Daoy (cell line): ENCODE measurements at places on chromosomes 12 and 14.
A peak's percentile ranks its signal among the peaks of the same experiment; 100 is the strongest.

DNA sequence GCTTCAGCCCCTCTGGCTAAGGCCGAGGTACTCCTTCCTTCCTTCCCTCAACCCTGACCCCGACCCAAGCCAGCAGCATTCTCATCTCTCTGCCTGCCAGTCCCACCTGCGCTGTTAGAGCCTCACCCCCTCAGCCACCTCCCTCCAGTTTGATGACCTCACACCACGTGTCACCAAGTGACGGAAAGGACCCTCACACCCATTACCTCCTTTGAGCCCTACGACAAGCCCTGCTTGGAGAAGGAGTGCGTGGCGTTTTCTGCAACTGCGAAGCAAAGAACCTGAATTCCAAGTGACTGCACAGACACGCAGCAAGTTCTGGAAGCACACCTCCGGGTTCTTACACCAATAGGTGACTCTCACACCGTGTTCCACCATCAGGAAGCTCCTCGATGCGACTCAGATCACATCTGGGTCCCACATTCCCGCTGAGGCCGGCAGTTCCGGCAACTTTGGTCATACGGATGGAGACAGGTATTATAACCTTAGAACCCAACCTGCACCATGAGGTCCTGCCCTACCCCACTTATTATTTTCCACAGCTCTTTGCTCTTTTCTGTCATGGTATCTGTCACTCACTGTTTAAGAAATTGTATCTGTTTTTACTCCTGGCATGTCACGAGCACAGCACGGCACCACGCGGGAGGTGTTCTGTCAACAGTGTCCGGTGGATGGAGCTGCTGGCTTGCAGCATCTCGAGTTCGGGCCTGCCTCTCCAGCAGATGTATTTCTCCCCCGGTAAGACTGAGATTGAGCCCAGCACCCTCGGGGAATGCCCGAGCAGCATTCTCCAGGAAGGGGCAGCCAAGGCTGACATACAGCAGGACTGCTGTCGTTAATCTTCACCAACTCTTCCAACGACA lies 5.0 kb upstream of the SLC6A12 start:
- no peak for DNase-seq

DNA sequence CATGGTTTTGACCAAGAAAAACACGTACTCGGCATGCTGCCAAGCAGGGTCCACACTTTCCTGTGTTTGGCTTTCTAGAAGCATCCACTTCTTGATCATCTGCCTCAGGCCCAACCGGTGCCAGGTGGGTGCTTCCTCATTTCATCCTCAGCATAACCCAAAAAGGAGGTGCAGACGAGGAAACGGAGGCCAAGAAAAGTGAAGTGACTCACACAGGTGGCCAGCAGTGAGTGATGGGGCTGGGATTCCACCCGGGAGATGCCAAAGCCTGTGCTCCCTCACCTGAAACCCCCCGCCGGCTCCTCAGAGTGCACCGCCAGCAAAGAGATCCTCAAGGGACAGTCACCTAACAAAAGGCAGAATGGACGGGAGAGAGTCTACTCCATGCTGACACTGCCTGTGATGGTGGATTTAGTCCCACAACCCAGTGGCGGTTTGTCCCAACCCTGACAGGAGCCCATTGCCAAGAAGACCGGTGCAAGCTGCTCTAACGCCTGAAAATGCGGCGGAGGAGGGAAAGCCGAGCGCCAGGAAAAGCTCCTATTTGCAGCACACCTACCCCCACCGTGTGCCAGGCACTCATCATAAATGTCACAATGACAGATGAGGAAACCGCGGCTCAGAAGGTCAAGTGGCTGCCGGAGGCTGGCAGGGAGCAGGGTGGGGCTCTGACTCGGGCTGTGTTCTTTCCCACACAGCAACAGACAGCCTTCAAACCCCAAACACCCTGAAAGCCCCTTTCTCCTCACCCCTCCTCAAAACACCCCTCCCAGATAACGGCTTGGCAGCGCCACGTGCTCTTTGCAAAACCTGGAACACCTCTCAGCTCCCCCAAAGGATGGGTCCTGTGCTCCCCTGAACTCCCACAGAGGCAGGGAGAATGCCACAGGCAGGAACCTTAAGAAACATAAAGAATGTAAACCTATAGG lies 18.8 kb downstream of the BCL11B start:
- peak; percentile 71 for DNase-seq

DNA sequence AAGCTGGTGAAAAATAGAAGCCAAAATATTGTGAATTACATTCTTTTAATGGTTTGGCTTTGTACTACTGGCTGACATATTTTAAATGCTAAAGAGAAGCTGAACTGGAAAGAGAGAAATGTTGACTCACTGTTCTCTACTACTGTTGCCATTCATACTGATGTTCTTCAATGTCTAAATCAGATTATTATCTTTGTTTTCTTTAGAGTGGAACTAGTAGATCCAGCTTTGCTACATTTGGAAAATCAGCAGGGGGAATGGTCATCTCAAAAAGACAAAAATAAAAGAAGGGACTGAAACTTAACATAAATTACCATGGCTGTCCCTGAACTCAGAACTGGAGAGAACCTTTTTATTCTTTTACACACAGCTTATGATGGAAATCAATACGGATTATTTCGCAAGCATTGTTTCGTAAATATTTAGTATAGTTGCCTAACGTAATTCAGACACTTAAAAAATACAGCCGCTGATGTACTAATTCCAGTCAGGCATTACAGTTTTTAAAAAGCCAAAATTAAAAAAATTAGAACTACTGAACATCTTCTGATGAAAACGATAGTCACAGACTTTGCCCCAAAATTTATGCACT lies 76.3 kb upstream of the OTX2 start:
- DNase-seq = no peak

DNA sequence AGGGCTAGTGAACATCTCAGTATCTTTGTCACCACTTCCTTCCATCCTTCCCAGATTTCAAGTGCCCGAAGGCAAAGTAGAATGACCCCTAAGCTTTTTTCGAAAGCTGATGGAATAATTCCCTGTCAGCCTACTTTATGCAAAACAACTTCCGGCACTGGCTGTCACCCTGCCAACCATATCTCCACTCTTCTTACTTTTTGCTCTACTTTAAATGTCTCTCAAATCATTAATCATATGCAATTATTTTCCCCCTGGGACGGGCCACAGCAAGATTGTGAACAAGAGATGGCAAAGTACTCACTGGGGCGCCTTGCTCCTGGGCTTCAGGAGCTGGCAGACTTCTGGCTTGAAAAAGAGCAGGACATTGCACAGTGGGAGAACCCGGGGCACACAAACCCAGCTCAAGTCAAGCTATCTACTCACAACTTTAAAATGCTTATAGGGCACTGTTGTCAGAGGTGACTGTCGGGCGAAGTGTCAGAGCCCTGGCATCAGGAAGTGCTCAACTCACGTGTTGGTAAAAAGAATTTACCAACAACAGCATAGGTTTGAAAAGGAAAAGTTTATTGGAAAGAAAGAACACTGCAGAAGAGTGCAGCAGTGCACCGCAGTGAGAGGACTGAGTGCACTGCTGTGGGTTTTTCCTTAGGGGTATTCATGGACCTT lies 373.5 kb downstream of the PAWR start:
- DNase-seq = peak; percentile 3

DNA sequence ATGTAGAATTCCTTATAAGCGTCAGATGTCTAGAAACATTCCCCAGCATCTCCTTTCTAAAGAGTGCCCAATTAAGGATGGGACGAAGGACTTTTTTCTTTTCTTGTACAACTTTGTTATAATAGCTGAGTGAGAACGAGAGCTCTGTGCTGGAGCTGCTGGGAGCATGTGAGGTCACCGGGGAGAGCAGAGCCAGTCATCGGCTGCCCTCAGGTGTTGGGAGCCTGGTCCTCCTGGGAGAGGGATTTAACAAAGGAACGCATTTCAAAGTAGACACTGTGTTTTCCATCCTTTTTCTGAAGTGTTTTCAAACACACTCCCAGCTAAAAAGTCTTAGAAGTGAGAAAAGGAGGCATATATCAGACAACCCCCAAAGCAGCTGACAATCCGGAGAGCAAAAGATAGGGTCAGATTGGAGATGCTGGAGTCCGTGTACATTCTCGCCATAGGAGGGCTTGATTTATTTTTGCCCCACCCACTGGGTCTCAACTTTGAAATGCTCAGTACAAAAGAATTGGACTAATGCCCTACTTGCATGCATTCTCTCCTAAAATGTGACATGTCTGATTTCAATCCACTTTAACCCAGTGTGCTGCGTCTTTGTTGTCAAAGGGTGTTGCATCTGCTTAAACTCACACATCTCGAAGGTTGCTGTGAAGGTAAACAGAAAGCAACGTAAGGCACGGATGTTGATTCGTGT lies 50.8 kb upstream of the PIWIL1 start:
- DNase-seq = peak; percentile 63

DNA sequence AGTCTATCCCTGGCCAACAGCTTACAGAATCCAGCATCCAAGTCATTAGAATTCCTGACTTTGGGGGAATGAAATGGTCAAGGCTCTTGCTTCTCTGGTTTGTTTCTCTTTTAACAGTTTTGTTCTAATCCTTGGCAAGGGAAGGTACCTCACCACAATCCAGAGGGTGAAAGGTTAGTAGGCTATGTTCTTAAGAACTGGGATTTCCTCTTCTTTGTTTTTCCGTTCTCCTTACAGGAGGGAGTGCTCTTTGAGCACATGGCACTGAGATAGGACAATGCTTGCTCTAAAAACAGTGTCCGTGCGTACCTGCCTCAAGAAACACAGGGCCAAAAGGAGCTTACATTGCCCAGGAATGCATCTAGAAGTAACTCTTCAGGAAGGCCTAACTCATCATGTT lies 156.6 kb downstream of the GCH1 start:
- no peak for DNase-seq

DNA sequence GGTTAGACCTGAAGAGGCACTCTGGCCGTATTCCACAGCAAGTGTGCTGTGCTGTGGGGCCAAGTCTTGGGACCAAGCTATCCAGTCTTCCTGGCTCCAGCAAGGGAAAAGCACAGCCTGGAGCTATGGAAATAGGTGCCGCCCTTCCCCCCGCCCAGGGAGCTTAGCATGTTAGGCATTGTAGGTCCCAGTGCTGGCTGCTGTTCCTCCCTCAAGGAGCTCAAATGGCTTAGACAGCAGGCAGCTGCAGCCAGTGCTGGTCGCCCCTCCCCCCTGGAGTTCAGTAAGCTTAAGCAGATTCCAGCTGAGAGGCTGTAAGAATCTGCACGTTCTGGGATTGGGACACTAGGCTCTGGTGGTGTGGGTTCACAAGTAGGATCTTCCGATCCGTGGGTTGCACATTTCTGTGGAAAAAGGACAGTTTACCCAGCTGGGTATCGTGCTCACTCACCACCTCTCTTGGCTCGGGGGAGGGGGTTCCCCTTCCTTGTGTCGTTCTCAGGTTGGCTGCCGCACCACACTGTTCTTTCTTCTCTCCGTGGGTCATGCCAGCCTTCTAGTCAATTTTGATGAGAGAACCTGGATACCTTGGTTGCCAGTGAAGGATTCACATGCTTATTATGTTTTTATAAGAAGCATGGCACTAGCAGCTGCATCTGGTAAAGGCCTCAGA lies 127.3 kb downstream of the CNTN1 start:
- DNase-seq = no peak

- no peak for DNase-seq
These were observed 344.0 kb downstream of the TMEM132D start for GRCh38 chr12:129559776-129560175.

DNA sequence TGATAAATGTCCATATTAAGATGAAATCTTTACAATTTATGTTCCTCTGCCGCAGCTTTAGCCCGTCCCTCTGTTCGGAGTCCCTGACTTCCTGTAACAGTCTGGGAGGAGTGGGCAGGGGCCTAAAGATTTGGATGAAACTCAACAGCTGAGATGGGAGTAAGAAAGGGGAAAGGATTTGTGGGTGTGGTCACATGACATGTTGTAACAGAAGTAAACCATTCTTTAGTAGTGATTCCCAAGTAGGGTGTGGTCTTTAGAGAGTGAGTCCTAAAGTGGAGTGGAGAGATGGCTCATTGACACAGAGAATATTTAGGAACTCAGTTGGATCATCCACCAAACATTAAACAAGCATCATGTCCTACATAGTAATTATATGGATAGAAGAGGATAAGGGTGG lies 12.9 kb downstream of the TMEM117 start:
- no peak for DNase-seq

GRCh38 chr14:74886001-74886400 lies 4.3 kb downstream of the DLST start:
- DNase-seq = no peak

DNA sequence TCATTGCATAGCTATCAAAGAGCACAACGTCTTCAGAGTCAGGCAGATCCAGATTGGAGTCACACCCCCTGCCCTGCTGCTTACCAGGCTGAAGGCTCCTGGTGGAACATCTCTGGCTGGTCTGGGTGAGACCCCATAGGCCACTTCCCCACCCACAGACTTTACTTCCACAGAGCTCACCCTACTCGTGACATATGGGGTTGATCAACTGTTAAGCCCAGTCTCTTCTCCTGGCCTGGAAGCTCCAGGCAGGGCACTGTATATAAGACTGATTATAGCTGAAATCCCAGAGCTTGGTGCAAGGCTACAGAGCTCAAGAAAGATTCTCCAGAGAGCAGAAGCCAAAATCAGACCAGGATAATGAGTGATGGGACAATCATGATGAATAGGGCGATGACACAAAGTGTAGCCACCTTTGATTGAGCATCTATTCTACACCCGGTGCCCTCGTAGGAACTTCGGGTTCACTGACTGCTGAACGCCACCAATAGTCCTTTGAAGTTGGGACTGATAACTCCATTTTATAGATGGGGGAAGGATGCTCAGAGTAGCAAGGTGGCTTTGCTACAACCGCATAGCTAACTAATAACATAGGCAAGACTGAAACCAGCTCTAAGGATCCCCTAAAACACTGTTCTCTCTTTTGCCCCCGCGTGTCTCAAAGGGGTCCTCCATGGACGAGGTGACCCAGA lies 287.8 kb downstream of the BCL11B start:
- DNase-seq = no peak

GRCh38 chr12:26302776-26303175 lies 107.4 kb downstream of the SSPN start:
- no peak for DNase-seq

DNA sequence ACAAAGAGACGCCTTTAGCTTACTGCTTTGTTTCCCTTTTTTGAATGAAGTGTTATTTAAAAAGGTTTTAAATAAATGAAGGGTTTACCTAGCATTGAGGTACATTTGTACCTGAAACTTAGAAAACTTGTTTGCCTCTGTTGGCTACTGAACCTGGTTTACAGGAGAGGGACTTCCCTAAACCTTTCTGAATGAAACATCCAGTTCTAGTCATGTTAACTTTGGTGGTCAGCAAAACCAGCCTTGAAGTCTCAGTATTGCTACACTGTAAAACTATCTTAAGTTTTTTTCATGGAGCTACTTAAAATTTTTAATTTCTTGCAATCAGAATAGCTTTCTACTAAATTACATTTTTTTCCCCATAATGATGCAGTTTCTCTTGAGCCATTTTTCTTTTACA lies 38.2 kb downstream of the RASSF8 start:
- DNase-seq = no peak

DNA sequence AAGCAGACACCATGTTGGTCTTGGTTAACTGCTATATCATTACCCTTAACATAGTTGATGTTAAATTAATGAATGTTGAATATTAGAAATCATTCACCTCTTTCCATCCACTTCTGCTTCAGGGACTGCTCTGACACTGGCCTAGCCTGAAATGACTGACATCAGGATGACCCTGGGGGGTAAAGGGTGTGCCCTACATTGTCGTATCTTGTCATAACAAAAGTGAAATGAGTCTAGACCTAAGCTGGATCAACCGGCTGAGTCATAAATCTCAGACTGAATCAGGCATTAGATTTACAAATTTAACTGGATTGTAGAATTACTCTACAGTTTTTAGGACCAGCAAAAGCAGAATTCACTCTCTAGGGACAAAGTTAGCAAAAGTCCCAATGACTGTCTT lies 35.3 kb downstream of the KICS2 start:
- DNase-seq = peak; percentile 77

- no peak for DNase-seq
These were observed 173.5 kb downstream of the CHST11 start for GRCh38 chr12:104630230-104630670.

- no peak for DNase-seq
These were observed 23.2 kb downstream of the AP5M1 start for GRCh38 chr14:57291692-57292647.
